ENCODE measurements at places on chromosomes 4 and X.

DNA sequence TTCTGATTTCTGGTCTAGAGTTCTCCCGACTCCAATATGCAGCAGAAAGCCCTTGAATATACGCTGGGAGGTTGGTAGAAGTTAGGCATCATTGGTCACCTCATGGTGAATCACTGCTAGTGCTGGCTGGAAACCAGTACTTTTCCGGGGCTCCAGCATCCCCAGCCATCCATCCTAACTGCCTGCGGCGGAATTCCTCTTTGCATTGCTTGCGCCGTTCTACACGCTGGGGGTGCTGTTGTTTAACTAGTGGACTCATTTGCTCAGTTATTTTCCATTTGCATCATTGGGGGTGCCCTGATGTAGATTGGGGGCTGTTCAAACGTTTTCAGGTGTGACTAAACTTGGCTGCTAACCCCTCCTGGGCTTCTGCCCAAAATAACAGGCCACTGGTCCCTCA lies 23.3 kb upstream of the GPR50 start:
- no peaks in the 10 kb centered on the region for H3K36me3 ChIP-seq
- H3K27ac ChIP-seq, result no peak overlapping the region
- H3K4me1 ChIP-seq, result no peaks in the 10 kb centered on the region
- no peaks in the 10 kb centered on the region for H3K27me3 ChIP-seq

DNA sequence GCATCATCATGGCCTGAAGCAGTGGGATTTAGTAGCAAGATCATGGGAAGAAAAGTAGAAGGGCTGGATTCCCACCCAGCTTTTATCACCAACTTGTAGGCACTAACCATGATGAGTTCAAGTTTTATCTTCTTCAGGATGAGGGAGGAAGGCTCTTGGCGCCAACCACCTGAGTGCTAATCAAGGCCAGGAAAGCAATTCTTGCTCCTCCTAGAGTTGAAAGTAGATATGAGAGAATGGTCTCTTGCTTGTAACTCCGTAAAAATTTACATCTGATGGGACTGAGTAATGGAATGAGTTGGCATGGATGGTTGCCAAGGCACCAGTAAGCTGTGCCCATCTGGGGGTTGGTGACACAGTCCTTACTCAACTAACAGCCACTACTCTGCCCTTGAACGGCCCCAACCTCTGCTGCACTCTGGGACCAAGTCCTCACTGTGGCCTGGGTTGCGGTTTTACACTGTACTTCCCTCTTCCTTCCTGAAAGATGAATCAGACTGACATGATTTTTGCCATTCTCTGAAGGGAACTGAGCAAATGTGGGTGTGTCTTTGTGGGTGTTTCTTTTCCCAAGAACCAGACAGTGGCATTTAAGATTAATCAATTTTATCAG lies 39.4 kb upstream of the NDP start:
- H3K4me3 ChIP-seq, result no peak overlapping the region
- H3K27ac ChIP-seq, result no peak overlapping the region
- DNase-seq, result no peak
- H3K27me3 ChIP-seq, result no peaks in the 10 kb centered on the region

- no peaks in the 10 kb centered on the region for H3K4me1 ChIP-seq
- H3K27me3 ChIP-seq, result no peaks in the 10 kb centered on the region
Measured at GRCh38 chrX:136061286-136061685, 76.1 kb downstream of the SLC9A6 start.

DNA sequence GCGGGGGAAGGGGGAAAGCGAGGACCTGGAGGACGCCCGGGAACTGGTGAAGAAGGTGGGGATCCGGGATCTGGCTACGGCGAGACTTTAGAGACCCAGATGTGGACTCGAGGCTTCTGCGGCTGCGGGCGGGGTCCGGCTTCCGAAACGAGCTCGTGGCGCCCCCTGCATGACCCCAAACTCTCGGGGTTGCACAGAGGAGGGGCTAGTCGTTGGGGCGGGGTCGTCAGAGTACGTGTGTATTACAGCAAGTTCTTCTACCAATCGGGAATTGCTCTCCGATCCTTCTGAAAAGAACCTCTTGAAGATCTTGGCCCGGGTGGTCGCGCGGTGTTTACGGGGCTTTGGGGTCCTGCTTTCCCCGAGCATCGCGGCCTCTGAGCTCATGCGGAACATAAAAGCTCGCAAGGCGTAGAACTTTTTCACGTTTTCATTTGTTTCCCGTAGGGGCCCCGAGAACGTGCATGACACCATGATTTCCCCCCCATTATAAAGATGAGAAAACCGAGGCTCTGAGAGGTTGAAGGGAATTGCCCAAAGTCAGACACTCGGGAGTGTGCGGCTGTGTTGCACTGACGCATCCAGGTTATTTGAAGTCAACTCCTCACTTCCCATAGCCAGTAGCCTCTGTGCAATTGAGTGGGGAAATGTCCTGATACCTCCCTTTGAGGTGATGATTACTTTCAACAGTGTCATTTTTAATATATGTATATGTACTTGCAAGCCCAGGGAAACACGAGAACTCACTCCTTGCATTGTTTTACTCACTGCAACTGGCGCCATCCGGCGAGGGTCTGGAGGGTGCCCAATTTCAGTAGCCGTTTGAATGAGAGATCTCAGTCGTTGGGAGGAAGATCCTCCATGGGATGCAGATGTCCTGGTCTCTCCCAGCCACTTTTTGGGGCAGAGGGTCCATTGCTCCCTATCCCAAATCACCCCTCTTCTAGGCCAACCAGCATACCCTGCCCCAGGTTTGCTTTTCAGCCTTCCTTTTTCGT lies at the start of gene BEND4:
Gene BEND4, minus strand, starts transcription at position 149 of the 998 bp plus-strand sequence. CDS start 512 bp downstream, outside the sequence.
- H3K36me3 ChIP-seq, result no peaks in the 10 kb centered on the region
- no peak for DNase-seq
- peak within 1 kb of the TSS; percentile 24 for H3K4me3 ChIP-seq
- no peak within 1 kb of the TSS for H3K27ac ChIP-seq
- peaks cover 24% of the 10 kb centered on the region for H3K27me3 ChIP-seq
- H3K4me1 ChIP-seq, result peaks cover 5% of the 10 kb centered on the region

DNA sequence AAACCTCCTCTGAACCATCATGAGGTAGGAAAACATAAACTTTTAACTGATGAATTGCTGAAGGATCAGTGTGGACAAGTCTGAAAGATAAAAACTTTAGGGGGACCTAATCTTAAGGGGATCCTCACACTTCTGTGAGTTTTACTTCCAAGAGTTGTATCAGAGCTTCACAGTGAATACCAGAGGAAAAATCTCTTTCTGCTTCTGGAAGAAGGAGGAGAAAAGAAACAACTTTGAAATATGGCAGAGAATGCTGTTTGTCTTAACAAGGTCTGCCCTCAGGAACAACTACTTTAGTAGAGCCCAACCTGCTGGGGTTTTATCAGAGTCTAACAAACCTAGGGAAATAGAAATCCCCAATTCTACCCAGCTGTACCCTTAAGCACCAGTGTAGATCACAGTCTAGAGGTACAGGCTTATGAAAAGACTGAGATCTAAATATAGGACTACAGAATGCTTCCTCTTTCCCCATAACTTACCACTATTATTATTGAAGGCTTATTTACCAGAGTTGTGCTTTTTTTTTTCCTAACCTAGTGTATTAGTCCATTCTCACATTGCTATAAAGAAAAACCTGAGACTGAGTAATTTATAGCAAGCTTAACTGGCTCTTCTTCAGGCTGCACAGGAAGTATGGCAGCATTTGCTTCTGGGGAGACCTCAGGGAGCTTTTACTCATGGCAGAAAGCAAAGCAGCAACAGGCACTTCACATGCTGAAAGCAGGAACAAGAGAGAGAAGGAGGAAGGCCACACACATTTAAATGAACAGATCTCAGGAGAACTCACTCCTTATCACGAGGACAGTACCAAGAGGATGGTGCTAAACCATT lies 167.9 kb downstream of the CAMK2D start:
- H3K27me3 ChIP-seq, result no peaks in the 10 kb centered on the region
- no peak overlapping the region for H3K27ac ChIP-seq
- no peaks in the 10 kb centered on the region for H3K36me3 ChIP-seq
